Erythroblast (primary cell): ENCODE measurements at places on chromosomes 1 and 21.

- DNase-seq = no peak
Observed at GRCh38 chr1:109185990-109186732, 27.6 kb upstream of the SARS1 start.

GRCh38 chr1:10628685-10629084, 153.9 kb downstream of the PEX14 start:
- DNase-seq = no peak

DNA sequence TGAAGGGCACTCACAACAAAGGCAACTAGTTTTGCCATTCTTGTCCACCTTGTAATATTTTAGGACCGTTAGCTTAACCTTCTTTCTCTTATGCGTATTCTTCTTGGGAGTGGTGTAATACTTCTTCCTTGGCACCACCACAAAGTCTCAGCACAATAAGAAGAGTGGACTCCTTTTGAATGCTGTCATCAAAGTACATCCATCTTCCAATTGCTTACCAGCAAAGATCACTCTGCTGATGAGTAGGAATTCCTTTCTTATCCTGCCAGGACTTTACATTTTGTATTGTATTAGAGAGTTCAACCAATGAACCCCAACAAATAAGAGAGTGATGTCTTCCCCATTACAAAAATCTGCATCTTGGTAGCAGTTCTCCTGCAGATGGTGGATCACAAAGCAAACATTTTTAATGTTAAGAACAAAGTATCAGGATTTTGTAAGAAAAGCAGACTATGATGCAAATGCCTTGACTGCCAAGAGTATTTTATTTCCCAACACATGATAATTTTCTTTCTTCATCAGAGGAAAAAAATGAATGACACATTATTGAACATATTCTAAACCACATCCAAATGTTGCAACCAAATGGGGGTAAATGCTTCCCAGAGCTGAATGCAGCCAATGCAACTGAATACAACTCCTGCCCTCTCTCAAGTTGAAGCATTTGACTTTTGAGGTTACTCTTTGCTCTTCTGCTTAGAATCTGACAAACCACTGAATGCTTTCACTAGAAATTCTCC, 5.1 kb upstream of the ARNT start:
- DNase-seq = no peak

DNA sequence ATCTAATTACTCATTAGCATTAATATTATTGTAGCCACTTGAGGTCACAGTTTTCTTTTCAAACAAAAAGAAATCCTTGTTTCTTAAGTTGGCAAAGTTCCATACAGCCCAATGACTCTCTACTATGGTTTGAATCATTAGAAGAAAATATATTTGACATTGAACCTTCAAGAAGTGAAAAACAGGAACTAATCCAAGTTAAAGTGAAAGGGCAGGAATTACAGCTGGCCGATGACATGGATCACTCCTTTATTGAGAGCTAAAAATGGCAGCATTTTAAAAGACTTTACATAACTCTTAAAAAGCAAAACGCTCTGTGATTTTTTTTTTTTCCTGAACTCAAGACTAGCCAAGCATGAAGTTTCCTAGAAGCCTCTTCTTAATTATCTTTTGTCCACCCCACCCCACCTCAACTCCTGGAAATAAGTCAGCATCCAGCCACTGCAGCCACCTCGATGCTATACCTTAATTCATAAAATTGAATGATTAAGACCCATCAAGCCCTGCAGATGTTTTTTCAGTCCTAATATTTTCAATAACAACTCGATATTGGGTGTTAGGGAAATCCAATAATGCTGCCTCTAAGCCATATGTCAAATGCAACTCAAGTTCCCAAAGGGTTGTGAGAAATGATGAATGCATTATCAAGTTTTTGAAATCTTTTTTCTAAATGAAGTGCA, 323.1 kb downstream of the HHIPL2 start:
- DNase-seq = no peak

GRCh38 chr1:182611326-182611725, 7.1 kb upstream of the RGS16 start:
- no peak for DNase-seq

DNA sequence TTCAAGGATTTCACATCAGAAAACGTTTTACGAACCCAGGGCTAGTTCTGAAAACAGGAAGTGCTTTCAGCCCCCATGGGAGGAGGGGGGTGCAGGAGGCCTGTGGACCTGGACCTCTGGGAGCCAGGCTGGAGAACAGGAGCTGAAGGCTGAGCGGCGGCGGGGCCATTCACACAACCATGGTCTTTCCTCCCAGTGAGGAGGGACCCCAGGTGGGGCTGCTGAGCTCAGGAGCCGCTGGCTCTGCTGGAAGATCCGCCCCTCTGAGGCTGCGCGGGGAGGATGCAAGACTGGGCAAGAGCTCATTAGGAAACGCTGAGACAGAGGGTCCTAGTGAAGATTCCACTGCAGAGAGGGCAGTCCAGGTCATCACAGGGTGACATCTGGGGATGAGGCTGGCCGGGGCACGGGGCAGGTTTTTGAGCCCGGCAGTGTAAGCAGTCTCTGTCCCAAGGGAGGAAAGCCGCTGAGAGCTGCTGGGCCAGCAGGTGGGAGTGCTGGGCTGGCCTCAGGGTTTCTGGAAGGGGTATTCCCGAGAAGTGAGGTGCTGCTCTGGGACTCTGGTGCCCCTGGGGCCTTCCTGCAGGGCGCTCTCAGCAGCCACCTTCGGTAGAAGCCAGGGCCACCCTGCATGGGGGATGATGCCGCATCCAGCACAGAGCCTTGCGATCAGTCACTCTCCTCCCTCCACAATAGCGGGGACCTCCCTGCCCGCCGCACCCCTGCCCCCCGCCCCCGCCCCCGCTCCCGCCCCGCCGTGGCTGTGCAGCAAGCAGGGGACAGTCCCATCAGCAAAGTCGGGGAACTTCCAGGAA, 7.5 kb downstream of the MX2 start:
- no peak for DNase-seq

DNA sequence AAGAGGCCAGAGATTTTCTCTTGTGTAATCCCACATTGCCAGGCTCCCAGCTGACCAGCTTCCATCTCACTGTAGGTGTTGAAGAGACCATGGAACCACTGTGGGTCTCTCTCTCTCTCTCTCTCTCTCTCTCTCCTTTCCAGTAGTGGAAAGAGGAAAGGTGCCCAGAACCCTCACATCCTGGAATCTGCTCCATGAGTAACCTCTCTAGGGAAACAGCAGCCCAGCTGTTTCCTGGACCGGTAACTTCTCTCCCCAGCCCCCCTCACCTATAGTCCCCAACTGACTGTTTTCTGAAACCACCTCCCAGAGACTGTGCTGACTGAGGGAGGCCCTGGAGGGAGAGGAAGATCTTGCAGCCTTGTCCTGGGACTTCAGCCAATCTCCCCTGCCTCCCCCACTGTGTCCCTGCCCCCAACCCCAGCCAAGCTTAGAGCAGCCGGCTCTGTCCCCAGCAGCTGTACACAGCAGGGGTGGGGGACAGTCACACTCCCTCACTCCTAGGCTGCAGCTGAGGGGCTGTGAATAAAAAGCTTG, 20.6 kb upstream of the SLC45A3 start:
- no peak for DNase-seq

- peak; percentile 68 for DNase-seq
Observed at GRCh38 chr1:230575886-230576500, 66.3 kb upstream of the COG2 start.

DNA sequence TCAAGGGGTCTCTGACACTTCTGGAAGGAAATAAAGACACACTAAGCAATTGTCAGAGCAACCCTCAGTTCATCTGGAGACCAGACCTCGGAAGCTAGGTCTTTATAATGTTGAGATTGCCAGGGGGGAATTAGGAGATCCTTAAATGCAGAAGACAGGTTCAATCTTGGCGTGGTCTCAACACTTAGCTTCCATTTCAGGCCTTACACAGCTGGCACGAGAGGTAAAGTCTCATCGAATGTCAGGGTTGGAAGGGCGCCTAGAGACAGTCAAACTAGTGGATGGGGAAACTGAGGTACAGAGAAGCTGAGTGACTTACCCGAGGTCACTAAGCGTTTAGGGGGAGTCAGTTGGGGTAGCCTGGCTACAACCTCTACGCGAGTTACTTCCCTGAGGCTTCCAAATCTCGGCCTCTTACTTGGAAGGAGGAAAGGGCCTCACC, 562 bp upstream of the EPB41 start:
- no peak for DNase-seq

DNA sequence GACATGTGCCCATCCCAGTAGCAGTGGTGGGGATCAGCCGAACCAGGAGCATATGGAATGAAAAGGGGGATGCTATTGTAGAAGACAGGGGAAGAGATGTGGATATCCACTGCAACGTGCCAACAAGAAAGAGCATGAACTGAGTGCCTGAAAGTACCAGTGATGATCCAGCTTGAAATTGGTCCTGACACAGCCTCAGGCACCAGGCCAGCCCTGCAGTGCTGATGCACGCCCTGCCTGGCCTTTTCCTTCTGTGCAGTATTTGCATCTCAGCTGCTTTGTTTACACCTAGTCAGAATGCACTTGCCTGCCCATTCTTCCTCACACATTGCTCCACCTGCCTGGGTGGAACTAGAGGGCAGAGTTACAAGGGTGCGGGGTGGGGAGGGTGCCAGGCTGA, 50.3 kb upstream of the ARTN start:
- no peak for DNase-seq

DNA sequence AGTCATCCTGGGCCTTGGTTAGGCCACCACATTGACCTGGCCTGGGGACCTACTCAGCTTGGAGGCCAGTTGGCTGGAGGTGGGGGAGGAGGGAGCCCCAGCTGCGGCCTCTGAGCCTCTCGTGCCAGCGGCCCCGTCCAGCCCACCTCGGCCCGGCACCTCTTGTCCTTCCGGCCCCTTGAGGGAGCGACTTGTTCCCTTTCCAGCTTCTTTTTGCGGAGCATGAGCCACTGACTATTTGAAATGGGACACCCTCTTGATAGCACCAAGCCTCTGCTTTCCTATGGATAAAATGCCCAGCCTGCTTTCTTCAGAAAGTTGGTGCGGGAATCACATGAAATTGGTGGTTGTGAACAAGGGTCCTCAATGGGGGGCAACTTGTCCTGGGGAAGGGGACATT, 24.7 kb upstream of the ARHGEF10L start:
- DNase-seq = no peak

DNA sequence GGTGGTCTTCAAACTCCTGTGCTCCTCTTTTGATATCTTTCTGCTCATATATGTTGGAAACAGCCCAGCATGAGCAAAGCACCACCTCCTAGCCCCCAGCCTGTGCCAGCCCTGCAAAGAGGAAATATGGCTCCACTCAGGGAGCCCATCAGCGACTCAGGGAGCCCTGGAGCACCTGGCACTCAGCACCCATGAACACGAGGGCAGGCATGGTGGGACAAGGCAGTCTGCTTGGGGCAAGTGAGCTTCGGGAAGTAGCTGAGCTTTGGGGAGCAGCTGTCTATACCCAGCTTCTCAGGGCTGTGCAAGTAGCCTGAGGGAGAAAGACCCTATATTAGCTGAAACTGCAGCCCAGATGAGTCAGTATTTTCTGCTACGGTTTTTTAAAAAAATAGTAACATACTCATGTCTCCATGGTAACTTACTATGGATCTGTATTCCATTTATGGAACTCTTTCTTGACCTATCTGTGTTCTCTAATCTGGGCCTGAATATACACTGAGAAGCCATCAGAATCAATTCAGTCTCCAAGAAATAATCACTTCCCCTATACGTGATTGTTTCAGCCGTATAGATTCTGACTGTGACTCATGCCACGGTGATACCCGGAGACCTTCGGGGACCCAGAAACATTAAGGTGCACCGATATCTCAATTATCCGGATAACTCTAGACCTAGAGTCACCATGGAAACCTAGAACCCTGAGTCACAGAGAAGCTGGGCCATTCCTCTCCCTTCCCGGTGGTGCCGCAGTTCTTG, 1.5 kb upstream of the ETS2 start:
- DNase-seq = no peak

DNA sequence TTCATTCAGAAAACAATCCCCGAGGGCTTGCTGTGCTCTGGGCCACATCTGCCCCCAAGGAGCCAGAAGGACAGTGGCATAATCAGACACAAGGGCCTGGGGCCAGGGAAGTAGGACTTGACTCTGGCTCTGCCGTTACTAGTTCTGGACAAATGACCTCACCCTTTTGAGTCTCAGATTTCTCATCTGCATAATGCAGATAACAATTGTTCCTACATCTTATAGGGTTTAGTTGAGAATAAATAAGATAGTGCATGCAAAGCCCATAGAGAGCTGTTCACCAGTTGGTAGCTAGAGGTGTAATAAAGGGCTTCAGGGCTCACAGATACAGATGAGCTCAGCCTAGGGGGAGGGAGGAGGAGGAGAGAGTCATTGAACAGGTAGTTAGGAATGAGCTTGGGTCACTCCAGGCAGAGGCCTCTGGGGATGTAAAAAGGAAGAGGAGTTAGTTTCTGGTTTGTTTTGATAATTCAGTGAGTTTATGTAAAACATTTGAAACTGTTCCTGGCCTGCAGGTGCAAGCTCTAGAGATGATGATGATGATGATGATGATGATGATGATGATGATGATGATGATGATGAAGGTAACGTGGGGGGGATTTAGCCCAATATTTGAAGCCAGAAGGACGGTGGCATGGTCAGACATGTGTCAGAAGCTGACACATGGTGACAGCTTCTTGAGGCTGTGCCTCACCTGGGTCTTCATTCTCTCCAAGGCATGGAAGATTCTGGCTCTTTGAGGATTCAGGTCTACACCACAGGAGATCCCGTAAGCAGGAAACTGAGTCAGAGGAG, 858 bp downstream of the LACTBL1 start:
- no peak for DNase-seq

DNA sequence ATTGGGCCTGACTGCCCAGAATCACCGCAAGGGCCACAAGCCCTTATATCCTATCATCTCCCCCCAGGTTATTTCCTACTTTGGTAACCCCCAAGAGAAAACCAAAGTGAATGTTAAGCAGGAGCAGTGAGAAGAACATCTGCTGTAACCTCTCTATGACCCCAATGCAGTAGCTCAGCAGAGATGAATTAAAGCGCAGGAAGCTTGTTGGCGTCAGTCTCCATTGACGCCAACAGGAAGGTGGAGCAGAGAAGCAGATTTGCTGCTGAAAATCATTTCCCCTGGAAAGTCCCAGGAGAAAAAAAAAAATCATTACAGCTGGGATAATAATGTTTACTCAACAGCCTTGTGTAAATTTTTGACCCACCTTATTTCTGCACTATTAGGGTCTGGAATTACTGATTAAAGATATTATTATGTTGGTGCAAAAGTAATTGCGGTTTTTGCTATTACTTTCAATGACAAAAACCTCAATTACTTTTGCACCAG, 33.2 kb upstream of the FAM163A start:
- DNase-seq = no peak
